ENCODE measurements at places on chromosomes 11 and 22.

- DNase-seq: peak; percentile 28
Observed at GRCh38 chr11:46445920-46446771, 54.6 kb upstream of the CHRM4 start.

DNA sequence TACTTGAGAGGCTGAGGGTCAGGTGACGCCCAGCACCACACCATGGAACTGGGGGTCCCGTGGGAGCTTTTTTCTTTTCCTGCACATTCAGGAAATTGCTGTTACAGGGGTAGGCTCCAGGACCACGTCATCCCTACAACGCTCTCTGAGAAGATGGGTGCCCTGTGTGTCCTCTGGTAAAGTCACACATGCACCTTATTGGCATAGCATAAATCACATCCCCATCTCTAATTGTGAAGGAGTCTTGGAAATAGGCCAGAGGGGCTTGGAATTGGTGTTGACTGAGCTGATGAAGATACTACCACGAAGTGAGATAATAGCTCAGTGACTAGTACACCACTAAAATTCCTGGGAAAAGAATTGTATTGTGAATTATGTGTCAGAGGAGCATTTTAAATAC lies 57.6 kb downstream of the TNRC6B start:
- DNase-seq: no peak

GRCh38 chr22:46931414-46931813 lies 169.0 kb downstream of the TBC1D22A start:
- DNase-seq: no peak

- DNase-seq: peak; percentile 81
Observed at GRCh38 chr22:23240639-23241389, 60.5 kb downstream of the BCR start.

GRCh38 chr11:128920666-128921065 lies 22.0 kb downstream of the TP53AIP1 start:
- DNase-seq: no peak

- no peak for DNase-seq
Observed at GRCh38 chr22:47515384-47516125, 753.1 kb downstream of the TBC1D22A start.

DNA sequence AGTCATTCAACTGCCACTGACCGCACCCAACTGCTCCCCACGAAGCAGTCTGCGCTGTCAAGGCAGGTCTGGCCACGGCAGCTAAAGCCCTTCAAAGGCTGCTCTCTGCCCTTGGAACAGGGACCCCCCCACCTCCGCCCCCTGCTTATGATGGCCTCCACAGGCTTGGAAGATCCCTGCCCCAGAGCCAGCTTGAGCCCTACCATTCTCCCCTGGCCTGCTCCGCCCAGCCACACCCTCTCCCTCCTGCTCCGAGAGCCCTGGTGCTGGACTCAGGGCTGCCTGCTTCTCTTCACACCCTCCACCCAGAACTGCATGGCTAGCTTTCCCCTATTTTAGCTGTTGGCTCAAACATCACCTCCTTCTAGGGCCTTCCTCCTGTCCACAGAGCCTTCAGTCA lies 19.0 kb downstream of the ZMAT5 start:
- DNase-seq: no peak

DNA sequence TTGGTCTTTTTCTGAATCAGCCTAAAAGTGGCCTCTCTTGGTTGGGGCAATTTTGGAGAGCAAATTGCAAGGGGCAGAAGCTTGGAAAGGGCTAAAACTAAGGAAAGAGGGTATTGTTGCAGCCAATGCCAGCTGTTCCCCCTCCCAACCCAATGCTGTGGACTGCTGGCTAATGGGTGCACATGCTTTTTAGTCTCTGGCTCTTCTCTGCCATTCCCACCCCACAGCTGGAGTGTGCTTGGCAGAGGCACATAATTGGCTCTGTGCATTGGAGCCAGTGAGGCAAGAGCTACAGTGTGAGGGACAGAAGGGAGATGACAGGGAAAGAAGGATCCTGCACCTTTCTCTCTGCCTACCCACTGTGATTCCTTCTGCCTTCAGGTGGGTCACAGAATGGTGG lies 140.0 kb downstream of the NECTIN1 start:
- no peak for DNase-seq

DNA sequence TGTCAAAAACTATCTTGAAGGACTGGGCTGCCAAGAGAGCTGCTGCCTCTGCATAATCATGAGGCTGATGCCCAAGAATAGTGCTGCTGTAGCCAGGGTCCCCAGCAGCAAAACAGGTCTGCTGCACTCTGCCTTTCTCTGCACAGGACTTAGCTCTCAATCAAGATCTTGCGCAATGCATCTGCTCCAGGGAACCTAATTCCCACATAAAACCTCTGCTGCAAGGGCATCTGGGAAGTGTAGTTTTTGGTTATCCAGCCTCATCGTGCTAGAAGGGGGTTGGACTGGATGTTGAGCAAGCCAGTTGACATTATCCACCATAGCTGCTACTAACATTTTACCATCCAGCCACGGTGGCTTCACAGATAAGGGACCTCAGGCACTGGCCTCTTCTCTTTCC lies 192.7 kb downstream of the C11orf91 start:
- DNase-seq: no peak

DNA sequence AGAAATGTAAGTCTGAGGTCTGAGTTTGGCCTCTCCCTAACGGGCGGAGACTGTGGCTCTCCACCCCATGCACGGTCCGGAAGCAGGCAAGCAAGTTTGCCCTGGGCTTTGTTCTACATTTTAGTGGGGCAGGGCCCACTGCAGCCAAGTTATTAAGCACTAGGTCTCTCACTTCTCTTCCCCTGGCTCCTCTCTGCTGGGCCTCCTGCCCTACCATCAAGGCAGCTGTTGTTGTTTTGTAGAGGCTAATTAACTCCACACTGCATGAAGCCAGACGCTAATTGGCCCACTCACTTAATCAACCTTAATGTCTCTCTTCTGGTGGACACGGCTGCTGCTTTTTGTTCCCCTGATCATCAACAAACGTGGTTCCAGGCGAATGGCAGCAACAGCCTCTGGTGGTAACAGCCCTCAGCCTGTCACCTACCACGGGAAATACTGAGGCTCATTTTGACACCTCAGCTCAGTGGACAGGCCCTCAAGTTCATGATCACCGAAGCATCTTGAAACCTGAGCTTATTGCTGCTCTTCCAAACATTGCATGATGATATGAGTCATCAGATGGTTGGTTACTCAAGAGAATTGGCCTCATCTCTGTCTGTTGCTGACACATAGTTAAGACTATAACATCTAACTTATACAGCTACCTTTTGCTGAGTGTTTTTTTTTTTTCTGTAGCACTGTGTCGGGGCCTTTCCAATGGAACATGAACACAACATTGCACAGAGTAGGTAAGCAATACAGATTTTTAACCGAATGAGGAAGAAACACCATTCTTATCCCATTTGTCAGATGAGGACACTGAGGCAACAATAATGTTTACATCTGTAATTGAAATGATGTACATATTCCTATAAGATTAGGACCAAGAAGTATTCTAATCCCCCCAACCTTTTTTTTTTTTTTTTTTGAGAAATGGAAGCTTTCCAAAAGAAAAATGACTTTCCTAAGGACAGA lies 20.8 kb upstream of the LMO2 start:
- no peak for DNase-seq

GRCh38 chr22:17047656-17048055 lies 37.1 kb upstream of the IL17RA start:
- DNase-seq: no peak

DNA sequence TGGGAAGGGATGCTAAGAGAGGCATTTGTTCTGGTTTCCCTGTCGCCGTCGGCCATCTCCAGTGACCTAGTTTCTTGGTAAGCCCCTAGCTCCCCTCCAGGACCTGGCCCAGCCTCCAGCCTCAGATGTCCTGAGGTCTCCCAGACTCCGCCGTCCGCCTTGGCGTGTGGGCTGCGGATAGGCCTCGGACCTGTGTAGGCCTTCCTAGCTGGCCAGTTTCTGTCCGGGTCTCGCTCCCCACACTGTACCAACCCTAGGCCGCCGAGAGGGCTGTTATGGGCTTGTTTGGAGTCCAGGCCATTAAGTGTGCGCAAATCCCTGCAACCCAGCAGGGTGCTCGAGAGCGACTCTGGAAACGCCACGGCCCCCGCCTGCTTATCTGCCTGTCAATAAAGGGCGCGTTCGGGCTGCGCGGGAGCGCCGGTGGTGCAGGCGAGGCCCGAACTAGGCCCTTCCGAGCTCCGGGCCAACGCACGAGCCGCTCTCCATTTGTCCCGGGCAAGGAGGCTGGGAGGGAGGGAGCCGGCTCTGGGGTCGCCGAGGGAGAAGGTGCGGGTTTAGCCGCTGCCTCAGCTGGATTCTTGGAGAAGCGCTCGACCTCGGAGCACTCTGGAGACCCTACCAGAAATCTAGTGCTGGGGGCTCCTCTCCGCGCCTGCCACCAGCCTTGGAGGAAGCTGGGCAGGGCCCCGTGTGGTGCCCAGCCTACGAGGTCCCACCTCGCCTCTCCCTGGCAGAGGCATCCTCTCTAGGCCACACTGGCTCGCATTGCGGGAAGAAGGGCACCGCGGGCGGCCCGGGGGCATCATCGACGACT lies 8.7 kb upstream of the PAX6 start:
- DNase-seq: no peak

DNA sequence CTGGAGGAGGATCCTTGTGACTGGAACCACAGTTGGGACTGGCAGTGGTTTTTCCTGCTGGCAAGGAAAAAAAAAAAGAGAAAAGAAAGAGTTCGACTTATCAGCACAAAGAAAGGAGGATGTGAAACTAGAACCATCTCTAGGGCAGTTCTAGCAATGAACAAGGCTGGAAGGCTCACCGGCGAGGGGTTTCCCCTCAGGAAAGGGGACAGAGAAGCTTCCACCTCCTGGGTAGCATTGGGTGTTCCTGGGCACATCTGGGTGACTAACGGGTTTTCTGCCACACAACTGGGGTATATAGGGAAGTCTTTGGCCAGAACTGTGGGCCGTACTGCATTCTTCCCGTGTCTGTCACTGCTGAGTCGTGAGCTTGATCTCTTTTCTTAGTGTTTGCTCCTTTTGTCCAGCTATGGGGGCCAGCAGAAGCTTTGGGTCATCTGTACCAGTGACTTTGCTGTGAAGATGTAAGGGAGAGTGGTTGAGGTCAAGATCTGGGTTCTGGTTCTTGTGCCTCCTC lies 109.4 kb upstream of the OR4B1 start:
- DNase-seq: no peak

DNA sequence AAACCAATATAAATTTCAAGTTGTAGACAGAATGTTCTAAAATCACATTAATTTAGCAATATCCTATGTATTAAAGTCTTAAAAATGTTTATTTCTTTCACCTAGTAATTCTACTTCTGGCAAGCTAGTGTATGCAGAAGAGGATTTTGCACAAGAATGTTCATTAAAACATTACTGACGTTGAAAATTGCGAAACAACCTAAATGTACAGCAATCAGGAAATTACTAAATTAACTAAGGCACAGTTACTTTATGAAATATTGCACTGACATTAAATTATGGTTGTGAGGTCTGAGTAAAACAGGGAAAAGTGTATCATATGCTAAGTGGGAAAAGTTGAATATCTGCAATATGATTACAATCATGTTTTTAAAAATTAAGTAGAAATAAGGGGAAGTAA lies 4.1 kb downstream of the SLC36A4 start:
- no peak for DNase-seq

- no peak for DNase-seq
Observed at GRCh38 chr22:49889071-49889470, 29.2 kb downstream of the ALG12 start.

GRCh38 chr22:40050258-40050657 lies 55.5 kb downstream of the FAM83F start:
- DNase-seq: no peak

DNA sequence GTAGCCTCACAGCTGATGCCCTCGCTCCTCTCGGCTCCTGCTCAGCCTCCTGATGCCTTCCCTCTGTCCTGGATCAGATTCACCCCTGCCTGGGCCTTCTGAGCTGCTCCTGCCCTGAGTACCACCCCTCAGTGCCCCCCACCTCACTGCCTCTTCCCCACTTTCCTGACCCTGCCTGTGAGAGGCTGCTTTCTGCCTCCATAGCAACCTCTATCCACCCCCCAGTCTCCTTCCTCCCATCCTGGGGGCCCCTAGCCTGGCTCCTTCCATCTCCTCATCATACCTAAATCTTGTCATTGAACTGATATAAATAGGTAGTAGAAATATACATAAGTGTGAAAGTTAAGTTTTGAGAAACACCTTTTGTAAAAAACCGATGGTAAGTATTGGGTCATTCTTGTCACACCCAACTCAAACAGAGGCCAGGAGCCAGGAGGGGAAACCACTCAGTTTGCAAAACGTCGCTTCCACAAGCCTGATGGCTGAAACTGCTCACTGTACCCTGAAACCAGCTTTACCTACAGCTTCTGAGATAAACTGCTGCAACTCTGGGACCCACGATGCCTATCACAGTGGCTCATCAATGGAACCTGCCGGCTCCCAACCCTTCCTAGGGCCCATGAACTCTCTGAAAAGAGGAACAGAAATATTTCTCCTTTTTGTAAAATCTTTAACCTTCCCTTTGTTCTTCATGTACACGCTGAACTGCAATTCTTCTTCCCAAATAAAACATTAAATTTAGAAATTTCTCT lies 4.8 kb upstream of the APOBEC3H start:
- no peak for DNase-seq

DNA sequence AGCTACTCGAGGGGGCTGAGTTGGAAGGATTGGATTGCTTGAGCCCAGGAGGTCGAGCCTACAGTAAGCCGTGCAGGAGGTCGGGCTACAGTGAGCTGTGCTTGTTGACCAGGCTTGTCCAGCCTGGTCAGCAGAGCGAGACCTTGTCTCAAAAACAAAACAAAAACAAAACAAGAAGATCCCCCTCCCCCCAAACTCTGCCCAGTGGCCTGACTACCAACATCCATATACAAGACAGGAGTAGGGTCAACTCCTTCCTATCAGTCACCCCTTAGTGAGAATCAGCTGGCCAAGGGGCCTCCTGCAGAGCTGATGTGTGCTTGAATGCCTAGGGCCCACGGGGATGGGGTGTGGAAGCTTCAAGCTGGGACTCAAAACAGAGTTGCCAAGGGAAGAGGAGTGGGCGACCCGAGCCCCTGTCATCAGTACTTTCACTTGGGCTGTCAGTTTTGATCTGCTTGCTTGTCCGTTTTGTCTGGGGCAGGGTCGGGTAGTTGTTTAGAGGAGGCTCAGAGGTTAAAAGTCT lies 942 bp upstream of the TSPAN18 start:
- DNase-seq: no peak

DNA sequence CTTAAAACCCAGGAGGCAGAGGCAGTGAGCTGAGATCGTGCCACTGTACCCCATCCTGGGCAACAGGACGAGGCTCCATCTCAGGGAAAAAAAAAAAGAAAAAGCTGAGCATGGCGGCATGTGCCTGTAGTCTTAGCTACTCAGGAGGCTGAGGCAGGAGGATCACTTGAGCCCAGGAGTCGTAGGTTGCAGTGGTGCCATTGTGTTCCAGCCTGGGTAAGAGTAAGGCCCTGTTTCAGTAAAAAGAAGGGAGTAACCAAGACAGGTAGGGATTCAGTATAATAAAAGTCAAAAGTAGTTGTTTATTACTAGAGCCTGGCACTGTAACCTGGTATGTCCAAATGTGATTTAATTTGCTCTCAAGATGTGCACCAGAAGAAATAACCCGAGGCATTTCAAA lies 8.1 kb upstream of the RAB30 start:
- DNase-seq: no peak

- no peak for DNase-seq
Observed at GRCh38 chr11:84993386-84993785, 633.8 kb downstream of the DLG2 start.
